ENCODE measurements at places on chromosomes 1 and 21. TPM values are rescaled to one million over a fixed set of nuclear protein-coding genes. Genes with fewer than 3 reads are reported as not detected.

The KRTAP7-1 gene
- total RNA-seq, result not detected

The CCDC185 gene
- 0.05 TPM for total RNA-seq

The MLLT11 gene
- total RNA-seq, result 19.0 TPM

The STUM gene
- total RNA-seq, result not detected

The OSCP1 gene
- 6.1 TPM for total RNA-seq

The TPTE gene
- total RNA-seq, result not detected

The LAX1 gene
- not detected for total RNA-seq
